GM20000 (cell line): ENCODE measurements at places on chromosomes 1 and 21.

GRCh38 chr1:84885469-84885868, 7.5 kb downstream of the LPAR3 start:
- DNase-seq = no peak

GRCh38 chr1:39701049-39701439, 9.8 kb upstream of the HPCAL4 start:
- DNase-seq = no peak

GRCh38 chr1:98399218-98399617, 262.3 kb upstream of the SNX7 start:
- DNase-seq = no peak

DNA sequence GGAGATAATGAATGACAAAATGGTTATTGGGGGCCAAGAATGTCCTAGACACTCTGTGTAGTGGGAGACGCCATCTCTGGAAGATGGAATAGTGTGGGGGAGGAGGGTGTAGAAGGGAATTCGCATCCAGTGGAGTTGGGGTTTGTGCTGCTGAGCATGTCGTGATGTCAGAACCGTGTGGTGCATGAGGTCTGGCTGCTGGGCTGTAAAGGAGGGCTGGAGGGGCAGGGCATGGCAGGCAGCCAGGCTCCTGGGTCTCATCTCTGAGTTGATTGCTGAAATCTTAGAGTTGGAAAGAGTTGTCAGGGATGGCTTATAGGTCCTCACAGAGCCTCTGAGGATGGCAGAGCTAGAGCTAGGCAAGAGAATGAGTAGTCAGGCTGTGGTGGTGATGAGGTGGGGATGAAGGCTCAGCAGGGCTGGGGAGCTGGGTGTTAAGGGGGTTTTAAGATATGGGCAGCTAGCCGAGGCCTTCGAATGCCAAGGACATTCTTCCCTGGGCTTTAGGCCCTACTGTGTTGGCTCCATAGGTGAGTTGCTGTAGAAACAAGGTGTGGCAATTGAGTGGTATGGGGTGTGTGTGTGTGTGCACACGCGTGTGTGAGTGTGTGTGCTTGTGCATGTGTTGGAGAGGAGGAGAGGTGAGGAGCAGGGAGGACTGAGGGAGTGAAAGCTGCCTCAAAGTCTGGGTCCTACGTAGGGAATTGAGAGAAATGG, 1.9 kb downstream of the PPFIA4 start:
- peak; percentile 6 for DNase-seq

DNA sequence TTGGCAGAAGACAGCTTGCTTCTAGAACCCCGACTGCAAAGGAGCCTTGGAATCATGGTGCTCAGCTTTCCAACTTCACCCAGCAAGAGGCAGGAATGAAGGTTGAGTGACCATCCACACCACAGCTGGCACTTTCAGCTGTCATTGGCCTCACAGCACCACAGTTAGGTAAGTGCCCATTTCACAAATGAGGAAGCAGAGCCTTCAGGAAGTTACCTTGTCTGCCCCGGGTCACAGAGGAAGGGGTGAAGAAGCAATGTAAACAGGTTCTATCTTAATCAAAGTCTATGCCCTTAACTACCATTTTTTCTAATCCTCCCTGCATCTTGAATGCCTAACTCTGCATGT, 156.0 kb downstream of the GLUL start:
- DNase-seq = no peak

- no peak for DNase-seq
These were observed 4.1 kb downstream of the LEPR start for GRCh38 chr1:65424573-65424889.

- DNase-seq = no peak
These were observed 135.6 kb downstream of the TSEN15 start for GRCh38 chr1:184187097-184187496.

DNA sequence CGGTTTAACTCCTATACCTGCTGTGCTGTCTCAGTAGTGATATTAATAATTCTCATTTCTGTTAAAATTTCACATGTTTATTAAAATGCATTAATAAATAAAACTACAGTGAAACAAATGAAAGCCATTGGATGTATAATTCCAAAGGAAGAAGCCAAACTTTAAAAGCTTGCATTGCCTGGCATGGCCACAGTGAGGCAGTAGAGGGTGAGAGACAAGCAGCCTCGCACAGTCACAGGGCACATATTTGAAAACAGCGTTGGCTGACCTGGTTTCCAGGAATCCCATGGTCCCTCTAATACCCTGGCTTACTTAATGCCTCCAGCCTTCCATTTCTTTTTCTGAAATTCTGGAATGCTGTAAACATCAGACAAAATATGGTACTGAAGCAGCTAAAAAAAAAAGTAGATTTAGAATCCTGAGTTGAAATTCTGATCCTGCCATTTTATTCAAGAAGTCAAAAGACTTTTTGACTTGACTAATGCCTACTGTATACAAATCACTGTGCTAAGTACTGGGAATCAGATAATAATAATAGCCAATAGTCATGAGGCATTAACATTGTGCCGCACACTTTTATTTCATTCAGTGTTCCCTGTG, 6.7 kb upstream of the RNASEL start:
- peak; percentile 67 for DNase-seq
